Astrocyte of the cerebellum (primary cell): ENCODE measurements at places on chromosomes 4 and X.

DNA sequence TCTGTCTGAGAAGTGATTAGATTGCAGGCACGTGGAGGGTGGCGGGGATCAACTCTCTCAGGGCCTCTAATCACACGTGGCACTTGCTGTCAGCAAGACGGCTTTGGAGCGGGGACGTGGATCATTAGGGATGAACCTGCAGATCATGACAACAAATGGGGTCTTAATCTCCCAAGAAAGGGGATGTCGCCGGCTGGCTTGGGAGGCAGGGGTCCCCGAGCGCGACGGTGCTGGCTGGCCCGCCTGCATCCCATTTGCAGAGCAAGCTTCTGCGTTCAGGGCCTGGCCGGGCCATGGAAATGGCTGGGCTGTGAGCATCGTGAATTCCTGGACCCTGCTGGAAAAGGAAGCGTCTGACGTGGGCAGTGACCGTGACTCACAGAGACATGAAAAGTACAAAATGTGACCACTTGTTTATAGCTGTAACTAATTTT is 85.1 kb upstream of the SHOX start:
- DNase-seq = no peak

DNA sequence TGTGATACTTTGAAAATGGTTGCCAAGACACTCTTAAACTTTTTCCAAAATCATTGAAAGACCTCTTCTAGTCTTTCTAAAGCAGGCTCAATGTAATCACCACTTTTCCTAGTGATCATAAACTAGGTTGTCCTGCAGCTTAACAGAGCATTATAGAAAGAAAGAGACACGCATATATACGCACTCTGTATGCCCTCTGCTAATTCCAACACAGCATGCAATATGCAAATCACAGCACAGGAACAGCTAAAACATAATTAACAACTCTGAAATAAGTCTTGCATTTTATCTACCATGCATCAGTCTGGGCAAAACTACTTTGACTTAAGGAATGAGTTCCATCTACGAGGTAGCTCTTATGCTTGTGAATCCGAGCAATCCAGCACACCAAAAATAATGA is 94.6 kb downstream of the COL25A1 start:
- no peak for DNase-seq

DNA sequence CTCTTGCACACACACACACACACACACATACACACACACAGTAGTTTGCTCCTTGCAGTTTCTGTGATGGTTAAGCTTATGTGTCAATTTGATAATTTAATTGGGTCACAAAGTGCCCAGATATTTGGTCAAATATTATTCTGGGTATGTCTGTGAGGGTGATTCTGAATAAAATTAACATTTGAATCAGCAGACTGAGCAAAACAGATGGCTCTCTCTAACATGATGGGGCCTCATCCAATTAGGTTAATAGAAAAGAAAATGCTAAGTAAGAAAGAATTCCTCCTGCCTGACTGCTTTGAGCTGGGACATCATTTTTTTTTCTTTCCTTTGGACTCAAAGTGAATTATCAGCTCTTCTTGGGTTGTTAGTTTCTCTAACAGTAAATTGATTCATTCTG is 191.2 kb upstream of the INTU start:
- no peak for DNase-seq

DNA sequence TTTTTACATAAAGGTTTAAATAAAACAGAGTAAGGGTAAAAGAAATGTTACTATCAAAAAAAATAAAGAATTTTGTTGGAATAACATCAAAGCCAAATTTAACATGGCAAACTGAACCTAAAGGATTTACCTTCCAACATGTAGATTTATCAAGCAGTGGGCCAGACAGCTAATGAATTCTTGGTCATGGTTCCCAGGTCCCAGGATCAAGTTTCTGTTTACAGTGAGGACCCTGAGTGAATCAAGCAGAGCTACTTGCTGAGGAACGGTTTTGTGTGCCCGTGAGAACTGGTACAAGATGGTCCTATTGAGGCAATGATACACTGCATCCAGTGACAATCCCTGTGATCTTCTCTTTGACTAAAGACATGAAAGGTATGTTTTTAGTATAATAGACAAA is 157.1 kb downstream of the CDS1 start:
- DNase-seq = no peak

DNA sequence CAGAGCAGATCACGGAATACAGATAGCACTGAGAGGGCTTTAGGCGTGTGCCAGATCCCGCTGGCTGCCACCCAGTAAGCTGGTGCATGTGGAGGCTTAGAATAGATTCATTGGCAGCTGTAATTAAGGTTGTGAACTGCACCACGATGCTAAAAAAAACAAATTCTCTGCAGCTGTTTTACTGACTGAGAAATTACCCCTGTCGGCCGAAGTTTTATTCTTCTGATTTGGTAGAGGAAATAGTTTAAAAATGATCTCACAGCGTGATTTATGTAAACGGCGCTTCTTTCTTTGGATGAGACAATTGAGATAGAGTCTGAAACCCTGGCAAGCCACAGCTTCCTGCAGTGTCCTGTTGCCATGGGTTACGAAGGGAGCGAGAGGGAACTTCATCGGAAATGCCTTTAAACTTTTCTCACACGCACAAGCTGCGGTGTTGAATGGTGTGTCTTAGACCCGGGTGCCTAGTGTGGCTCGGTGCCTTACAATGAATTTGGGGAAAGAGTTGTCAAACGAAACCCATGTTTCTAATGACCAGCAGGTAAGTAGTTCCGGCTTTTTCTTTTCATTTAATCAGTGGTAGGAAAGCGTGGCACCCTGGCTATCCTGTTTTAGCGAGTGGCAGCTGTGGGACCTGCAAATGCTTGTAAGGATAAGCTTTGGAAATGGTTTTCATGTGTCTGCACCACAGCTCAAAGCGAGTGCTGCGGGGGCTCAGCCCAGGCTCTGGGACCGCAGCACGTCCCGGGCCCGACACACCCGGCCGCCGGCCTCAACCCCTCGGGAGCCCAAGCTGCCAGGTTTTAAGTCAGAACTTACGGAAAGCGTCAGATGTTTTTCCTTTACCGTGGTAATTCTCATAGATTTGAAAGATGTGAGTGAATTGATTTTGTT is 71.7 kb upstream of the HGFAC start:
- peak; percentile 70 for DNase-seq

- DNase-seq = no peak
Observed at GRCh38 chr4:86500527-86500926, 93.6 kb upstream of the PTPN13 start.
